Spinal cord (tissue), 10 donors: ENCODE measurements at places on chromosomes 12 and 14. TPM values are rescaled to one million over a fixed set of nuclear protein-coding genes. Genes with fewer than 3 reads are reported as not detected.
A peak's percentile ranks its signal among the peaks of the same experiment; 100 is the strongest.

DNA sequence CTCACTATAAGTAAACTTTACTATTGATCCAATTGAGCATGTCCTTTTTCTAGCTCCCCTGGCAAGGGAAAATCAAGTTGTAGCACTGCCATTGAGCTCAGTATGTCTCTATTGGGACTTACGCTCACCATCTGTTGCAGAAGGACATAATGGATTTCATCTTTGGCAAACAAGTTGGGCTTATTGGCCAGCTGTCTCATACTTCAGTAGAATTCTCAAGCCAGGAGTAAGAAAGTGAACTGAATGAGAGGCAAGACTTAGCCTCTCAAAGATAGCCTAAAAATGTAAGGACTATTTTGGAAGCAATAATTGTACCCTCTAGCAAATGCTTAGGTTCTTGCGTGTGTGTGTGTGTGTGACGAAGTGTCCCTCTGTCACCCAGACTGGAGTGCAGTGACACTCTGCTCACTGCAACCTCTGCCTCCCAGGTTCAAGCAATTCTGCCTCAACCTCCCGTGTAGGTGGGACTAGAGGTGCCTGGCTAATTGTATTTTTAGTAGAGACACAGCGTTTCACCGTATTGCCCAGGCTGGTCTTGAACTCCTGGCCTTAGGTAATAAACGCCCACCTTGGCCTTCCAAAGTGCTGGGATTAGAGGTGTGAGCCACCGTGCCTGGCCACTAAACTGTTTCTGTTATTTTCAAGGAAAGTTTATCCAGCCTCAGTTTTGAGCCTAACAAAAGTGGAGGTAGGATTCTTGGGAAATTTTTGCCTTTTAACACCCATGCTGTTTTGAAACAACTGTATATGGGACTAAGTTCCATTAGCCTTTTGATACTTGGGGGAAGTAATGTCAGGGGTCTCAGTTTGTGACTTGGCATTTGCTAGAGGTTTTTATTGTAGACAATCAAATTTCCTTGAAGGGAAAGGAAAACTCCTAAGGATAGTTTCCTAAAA is 7.0 kb downstream of the HNRNPA1 start:
- no peak for DNase-seq
- no peak overlapping the region for H3K4me3 ChIP-seq
- no peak overlapping the region for H3K27ac ChIP-seq
- H3K4me1 ChIP-seq = peaks cover 12% of the 10 kb centered on the region
- no peaks in the 10 kb centered on the region for H3K27me3 ChIP-seq

GRCh38 chr12:96452261-96452922 is 37.0 kb upstream of the CFAP54 start:
- no peaks in the 10 kb centered on the region for H3K36me3 ChIP-seq
- no peak overlapping the region for H3K27ac ChIP-seq
- no peaks in the 10 kb centered on the region for H3K4me1 ChIP-seq
- H3K4me3 ChIP-seq = no peak overlapping the region
- DNase-seq = no peak

- H3K27ac ChIP-seq = no peak overlapping the region
- DNase-seq = no peak
- H3K27me3 ChIP-seq = no peaks in the 10 kb centered on the region
- H3K36me3 ChIP-seq = no peaks in the 10 kb centered on the region
- no peak overlapping the region for H3K4me3 ChIP-seq
Observed at GRCh38 chr12:31315044-31315715, 10.8 kb downstream of the SINHCAF start.

- H3K4me1 ChIP-seq = no peaks in the 10 kb centered on the region
- H3K27ac ChIP-seq = no peak overlapping the region
- no peaks in the 10 kb centered on the region for H3K36me3 ChIP-seq
- DNase-seq = no peak
- H3K27me3 ChIP-seq = no peaks in the 10 kb centered on the region
- no peak overlapping the region for H3K4me3 ChIP-seq
Observed at GRCh38 chr14:105903971-105904370, 377.6 kb downstream of the TMEM121 start.

DNA sequence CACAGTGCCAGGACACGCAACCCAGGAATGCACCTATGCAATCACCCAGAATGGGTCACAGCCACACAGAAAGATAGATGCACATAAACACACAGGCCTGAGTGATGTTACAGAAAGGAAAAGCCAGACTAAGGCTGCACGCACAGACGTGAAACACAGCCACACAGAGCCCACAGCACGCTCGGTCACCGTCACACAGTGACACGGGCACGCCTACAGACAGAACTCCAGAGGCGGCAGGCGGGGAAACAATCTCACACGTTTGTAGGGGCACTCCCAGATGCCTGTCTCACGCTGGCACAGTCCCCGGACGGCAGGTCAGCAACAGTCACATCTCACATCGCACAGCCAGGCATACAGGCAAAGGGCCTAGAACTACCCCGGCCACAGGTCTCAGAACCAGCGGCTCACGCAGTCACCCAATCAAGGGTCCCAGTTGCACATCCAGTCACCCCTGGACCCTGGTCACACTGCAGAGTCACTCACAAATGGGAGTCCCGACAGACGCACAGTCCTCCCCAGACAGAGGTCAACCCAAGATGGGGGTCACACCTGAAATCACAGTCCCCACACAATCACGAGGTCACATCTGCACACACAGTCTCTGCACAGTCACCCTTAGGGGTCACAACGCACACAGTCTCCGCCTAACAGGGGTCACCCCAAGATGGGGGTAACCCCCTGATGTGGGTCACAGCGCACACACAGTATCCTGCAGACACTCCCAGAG is 790 bp downstream of the SSH1 start:
- H3K27me3 ChIP-seq = peaks cover 5% of the 10 kb centered on the region
- DNase-seq = peak; percentile 66
- H3K4me3 ChIP-seq = peak overlapping the region; percentile 79
- H3K4me1 ChIP-seq = peaks cover 39% of the 10 kb centered on the region

DNA sequence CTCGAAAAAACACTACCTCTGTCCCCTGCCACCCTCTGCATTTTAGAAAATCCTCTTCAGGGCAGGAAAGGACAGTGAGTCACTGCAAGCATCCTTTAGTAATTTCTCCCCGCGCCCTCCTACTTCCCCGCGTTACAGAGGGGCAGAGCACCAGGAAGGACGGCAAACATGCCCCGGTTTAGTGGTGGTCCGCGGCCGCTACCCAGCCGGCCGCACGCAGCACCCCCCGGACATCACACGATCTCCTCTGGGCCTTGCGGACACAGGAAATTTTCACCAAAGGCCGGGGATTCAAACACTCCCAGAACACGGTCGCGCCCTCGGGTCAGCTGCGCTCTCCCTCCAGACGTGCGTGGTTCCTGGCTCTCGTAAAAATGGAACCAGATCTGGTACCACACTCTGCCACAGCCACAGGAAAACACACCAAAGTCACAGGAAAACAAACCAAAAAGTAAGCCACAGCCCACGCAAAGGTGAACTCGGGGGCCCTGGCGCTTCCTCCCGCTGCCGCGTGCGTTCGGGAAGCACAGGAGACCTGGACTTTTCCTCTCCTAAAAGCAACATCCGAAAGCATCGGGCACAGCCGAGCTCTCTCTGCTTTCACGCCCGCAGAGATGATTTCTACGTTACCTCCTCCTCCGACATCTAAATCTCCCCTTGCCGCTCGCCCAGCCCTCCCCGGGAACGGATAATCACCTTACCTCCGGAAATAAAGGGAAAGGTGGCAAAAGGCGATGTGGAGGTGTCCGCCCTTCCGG is 839 bp downstream of the SLC38A1 start:
- peak overlapping the region; percentile 76 for H3K27ac ChIP-seq
- H3K4me3 ChIP-seq = peak overlapping the region; percentile 76
- H3K4me1 ChIP-seq = peaks cover 29% of the 10 kb centered on the region
- H3K36me3 ChIP-seq = no peaks in the 10 kb centered on the region

DNA sequence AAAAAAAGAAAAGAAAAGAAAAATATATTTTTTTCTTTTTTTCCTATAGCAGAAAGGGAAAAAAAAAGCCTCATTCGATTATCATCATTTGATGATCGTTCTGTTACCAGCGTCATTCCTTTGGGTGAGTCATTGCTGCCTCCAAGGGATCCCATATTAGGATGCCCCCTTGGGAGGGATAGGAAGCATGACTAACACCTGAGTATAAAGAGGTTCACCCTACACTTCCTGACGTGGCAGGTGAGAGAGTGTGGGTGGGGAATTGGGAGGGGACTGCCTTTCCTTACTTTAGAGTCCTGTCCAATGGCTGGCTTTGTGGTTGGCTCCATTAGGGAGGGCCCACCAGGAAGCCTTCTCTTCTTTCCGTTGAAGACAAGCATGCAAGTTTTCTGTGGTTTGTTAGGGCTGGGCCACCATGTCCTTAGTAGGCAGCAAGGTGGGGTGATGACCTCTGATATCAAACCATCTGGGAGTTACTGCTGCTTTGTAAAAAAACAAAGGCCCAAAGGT is 56.1 kb upstream of the FUT8 start:
- H3K4me3 ChIP-seq = no peak overlapping the region
- DNase-seq = no peak
- H3K36me3 ChIP-seq = no peaks in the 10 kb centered on the region
- no peaks in the 10 kb centered on the region for H3K27me3 ChIP-seq

DNA sequence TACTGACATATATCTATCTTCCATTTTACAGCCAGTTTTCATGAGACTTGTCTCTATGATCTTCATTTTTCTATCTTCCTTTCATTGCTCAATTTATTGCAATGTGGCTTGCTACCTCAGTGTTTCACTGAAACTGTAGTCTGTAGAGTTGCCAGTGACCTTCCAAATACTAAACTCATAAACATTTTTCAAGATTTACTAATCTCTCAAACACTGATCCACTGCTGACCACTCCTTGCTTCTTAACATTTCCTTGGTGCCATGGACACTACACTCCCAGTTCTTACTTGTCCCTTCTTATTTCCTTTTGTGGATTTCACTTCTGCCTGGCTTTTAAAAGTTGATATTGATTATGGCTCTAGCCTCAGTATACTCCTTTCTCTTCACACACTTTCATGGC is 95.4 kb upstream of the SLCO1C1 start:
- no peak overlapping the region for H3K4me3 ChIP-seq
- H3K4me1 ChIP-seq = no peaks in the 10 kb centered on the region
- no peak overlapping the region for H3K27ac ChIP-seq

DNA sequence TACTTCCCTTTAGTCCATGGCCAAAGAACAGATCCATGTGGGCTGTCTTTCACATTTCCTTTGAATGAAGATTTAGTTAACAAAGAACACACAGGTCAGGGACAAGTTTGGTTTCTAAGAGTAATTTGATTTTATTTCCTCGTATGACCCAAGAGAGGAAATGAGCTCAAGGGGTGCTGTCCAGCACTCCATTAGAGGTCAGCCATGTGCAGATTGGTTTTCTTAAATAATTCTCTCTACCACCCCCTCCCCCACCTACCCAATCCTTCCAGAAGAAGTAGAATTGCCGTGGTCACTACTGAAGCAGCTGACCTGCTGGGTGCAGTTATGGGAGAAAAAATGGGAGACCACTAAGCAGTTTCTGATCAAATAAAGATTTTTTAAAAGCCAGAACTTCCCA is 13.9 kb upstream of the OAS1 start:
- H3K36me3 ChIP-seq = peaks cover 2% of the 10 kb centered on the region
- no peak overlapping the region for H3K4me3 ChIP-seq
- DNase-seq = no peak
- peaks cover 9% of the 10 kb centered on the region for H3K4me1 ChIP-seq
- no peak overlapping the region for H3K27ac ChIP-seq
- no peaks in the 10 kb centered on the region for H3K27me3 ChIP-seq

DNA sequence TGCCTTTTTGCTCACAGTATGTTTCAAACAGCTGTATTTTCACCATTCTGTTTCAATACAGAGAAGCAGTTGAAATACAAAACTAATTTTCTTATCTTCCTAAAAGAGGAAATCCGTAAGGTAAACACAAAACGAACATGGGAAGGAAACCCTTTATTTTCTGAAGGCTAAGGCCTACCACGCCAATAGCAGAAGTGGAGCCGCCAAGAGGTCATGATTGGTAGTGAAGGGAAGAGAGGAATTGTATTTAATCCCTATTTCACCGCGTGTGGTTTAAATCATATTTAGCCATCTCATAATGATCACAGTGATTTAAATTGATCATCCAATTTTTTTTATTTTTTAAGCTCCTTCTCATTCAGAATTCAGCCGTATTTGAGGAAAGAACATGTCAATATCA is 398.2 kb downstream of the PRKD1 start:
- no peaks in the 10 kb centered on the region for H3K4me1 ChIP-seq
- no peaks in the 10 kb centered on the region for H3K27me3 ChIP-seq
- no peak for DNase-seq

DNA sequence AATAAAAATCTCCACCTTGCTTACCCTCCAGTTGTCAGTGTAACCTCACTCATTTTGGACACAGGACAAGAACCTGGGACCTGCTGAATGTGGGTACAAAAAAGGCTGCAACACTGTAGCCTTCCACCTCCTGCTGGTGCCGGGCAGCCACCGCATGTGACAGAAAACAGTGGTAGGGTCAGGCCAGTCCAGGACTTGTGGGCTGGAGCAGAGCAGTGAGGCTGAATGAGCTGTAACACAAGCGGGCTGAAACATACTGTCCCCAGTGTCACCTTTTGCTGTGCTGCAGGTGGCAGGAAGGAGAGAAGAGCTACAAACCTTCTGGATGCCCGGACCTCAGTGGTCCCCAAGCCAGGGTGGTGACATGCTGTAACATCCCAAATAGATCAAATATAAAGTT is 465.4 kb upstream of the FOXG1 start:
- H3K4me3 ChIP-seq = no peak overlapping the region
- H3K36me3 ChIP-seq = no peaks in the 10 kb centered on the region
- no peak overlapping the region for H3K27ac ChIP-seq
- no peaks in the 10 kb centered on the region for H3K27me3 ChIP-seq
- no peak for DNase-seq

- H3K36me3 ChIP-seq = peaks cover 3% of the 10 kb centered on the region
- no peak overlapping the region for H3K4me3 ChIP-seq
- H3K4me1 ChIP-seq = peaks cover 64% of the 10 kb centered on the region
Observed at GRCh38 chr14:23380197-23380914, 3.5 kb downstream of the CMTM5 start.

- no peaks in the 10 kb centered on the region for H3K27me3 ChIP-seq
- H3K36me3 ChIP-seq = no peaks in the 10 kb centered on the region
- no peak overlapping the region for H3K4me3 ChIP-seq
Observed at GRCh38 chr14:26344596-26344995, 253.2 kb downstream of the NOVA1 start.

GRCh38 chr12:46459861-46460545 is 87.4 kb upstream of the SLC38A2 start:
- H3K4me1 ChIP-seq = no peaks in the 10 kb centered on the region
- no peak overlapping the region for H3K27ac ChIP-seq
- no peak overlapping the region for H3K4me3 ChIP-seq

GRCh38 chr12:110599334-110599733 is 14.6 kb upstream of the TCTN1 start:
- H3K4me3 ChIP-seq = no peak overlapping the region
- DNase-seq = no peak
- H3K36me3 ChIP-seq = no peaks in the 10 kb centered on the region
- H3K4me1 ChIP-seq = no peaks in the 10 kb centered on the region
- no peaks in the 10 kb centered on the region for H3K27me3 ChIP-seq

Gene AQP2
- not detected for total RNA-seq

Gene TAS2R19
- 6.3 TPM for total RNA-seq

Gene TMEM253
- total RNA-seq = 0.72 TPM

Gene MUCL1
- not detected for total RNA-seq

Gene SRGAP1
- total RNA-seq = 14.4 TPM

Gene LTBR
- 43.5 TPM for total RNA-seq

Gene CLEC4A
- 2.9 TPM for total RNA-seq

Gene JPH4
- 12.5 TPM for total RNA-seq

Gene CDCA3
- total RNA-seq = 4.8 TPM

Gene FOXN4
- total RNA-seq = not detected
